Anterior cingulate cortex (tissue), 58 donors: ENCODE measurements at places on chromosomes 5 and 9.
A peak's percentile ranks its signal among the peaks of the same experiment; 100 is the strongest.

GRCh38 chr5:141976176-141976575, 7.3 kb downstream of the RNF14 start:
- no peak for DNase-seq

GRCh38 chr5:137665678-137666460, 70.0 kb downstream of the KLHL3 start:
- no peak for DNase-seq

DNA sequence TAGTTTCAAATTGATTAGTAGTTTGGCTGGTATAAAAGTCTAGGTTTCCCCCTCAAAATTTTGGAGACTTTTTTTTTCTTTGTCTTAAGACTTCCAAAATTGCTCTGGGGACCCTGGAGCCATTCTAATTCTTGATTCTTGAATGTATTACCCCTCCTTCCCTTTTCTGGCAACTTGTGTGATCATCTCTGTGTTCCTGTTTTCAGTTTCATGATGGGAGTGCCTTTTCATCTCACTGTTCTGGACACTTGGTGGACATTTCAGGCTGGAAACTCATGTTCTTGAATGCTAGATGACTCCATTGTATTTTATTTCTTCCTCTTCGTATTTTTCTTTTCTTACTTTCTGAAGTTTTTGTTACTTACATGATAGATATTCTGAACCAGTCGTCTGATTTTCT, 57.3 kb upstream of the LRRC70 start:
- no peak for DNase-seq

GRCh38 chr5:158938200-158938599, 161.5 kb downstream of the EBF1 start:
- no peak for DNase-seq

DNA sequence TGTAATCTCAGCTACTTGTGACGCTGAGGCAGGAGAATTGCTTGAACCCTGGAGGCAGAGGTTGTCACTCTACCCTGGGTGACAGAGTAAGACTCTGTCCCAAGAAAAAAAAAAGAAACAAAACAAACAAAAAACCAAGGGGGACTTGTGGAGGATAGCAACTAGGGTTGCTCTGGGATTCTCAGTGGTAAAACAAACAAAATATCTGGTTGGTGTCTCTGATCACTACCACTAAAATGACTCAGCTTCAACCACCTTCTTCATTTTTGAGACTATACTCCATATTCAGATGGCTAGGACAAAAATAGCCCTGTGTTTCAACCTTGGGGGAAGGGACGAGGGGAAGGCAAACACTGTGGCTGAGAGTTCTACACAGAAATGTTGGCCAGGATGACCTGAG, 110.3 kb downstream of the ARRDC3 start:
- DNase-seq, result no peak

- DNase-seq, result no peak
Observed at GRCh38 chr9:20873240-20873865, 158.1 kb downstream of the HACD4 start.

GRCh38 chr9:134393582-134394280, 67.5 kb downstream of the RXRA start:
- DNase-seq, result no peak

- peak; percentile 63 for DNase-seq
Observed at GRCh38 chr9:117644932-117645636, 59.1 kb upstream of the TLR4 start.

DNA sequence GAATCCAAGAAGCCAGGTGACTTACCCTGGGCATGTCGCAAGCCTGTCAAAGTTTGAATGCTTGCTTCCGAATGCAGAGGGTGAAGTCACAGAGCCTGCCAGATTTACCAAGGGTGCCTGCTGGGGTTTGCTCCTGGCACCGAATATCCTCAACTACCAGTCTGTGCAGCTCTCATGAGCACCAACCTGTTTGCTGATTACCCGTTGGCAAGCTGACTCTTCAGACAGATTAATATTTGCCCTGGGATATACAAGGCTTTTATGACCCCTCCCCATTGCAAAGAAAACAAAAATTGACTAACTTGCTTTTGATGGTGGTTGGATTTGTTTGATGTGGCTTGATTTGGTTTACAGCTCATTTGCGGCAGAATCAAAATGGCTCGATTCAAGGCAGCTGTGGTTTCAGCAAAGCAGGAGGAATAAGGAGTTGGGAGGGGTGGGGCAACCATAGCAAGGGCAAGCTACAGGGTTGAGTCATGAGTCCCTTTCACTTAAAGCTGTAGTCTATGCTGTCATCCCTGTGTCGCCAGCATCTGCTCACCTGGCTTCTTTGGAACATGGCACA, 82.3 kb upstream of the AGXT2 start:
- DNase-seq, result no peak

GRCh38 chr9:106056328-106056727, 362.0 kb downstream of the TMEM38B start:
- DNase-seq, result no peak

- no peak for DNase-seq
Observed at GRCh38 chr5:141441571-141442170, 11.4 kb downstream of the PCDHGA12 start.

DNA sequence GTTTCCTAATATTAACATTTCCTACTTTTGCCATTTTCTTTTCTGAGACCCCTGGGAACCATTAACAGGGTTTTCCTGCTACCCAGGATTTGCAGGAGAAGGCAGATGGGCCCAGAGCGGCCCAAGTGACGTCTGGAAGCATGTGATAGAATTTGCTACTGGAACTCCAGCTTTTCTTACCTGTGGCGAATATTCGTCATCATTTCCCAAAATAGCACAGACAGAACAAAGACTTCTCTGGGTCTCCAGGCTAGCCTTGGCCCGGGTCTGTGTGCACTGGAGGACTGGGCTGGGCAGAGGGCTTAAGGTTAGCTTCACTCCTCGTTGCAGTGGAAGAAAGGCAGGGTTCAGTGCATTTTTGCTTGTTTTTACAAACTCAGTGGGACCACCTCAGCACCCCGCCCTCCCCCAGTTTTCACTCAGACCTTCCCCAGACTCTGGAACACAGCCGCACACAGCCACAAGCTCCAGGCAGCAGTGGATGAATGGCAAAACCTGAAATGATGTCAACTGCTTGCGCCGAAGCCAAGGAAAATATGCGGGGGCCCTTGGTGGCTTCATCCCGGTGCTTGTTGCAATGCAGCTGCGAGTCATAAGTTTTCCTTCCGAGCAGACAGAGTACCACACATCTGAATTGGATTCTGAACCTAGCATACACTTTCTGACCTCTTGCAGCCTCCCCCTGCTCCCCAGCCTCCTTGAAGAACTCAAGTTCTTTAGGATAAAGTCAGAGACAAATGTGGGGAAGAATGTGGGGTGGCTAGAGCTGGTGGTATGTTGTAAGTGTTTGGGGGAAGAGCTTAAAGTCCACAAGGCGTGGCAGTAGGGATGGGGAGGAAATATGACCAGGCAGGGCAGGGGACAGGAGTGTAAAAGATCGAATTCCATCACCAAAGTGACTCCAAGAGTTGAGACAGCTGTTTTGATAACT, 586.0 kb downstream of the CCDC171 start:
- no peak for DNase-seq

DNA sequence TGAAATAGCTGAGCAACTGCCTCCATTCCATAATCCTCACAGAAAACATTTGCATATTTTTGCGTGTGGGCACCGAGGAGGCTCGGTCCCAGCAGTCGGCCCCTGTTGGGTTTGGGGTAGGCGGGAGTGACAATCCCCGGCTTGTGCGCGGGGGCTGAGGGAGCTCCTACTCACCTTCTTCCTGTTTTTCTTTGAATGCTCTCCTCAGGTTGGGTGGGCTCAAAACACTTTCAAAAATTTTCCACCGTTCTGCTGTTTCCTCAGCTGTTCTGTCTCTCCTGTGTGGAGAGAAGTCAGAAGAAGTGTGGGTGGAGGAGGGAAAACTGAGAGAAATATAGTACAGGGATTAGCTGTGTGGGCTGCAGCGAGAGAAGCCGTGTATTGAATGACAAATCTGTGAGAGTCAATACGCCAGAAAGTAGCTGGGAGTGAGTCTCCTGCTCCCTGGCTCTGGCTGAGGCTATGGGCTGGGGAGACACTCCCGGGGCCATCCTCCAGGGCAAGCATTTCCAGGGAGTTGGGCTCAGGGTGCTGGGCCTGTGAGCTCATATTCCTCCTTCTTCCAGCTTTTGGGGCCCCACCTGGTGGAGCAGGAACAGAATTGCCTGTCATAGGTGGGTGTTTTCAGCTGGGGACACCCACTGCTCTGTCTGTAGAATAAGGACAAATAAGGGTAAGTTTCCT, 84.7 kb downstream of the CMYA5 start:
- DNase-seq, result no peak

DNA sequence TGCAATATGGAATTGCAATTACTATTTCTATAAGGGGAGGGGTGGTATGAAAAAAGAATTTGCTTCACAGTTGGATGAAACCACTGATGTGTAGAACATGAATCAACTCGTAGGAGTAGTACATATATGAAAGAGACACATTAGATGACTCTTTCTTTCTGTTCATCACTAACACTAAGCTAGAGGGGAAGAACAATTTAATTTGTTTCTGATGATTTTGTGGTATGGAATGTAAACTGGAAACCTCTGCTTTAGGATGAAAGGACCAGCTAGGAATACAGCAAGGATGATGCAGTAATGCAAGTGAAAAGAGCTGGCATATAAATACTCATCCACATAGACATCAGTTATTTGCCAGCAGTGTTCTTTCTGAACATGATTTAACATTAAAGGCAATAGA, 113.4 kb downstream of the PAPPA start:
- no peak for DNase-seq

- DNase-seq, result no peak
Observed at GRCh38 chr9:88684046-88684445, 149.1 kb downstream of the NXNL2 start.

DNA sequence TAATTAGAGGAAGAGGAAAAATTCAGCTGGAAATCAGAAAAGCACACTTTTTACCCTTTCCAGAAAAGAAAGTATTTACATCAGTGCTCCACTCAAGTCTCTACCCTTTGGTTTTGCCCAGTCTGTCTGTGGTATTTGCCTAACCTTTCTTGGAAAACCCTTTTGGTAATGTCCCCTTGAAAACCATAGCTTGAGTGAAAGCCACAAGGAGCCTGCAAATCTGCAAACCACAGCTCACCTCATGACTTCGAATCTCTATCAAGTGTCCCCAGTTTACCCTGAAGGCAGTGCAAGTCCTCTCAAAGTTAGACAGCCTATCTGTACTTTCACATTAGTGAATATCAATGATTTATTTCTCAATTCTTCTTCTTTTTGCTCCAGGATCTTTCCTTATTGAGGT, 162.1 kb upstream of the TSLP start:
- no peak for DNase-seq

DNA sequence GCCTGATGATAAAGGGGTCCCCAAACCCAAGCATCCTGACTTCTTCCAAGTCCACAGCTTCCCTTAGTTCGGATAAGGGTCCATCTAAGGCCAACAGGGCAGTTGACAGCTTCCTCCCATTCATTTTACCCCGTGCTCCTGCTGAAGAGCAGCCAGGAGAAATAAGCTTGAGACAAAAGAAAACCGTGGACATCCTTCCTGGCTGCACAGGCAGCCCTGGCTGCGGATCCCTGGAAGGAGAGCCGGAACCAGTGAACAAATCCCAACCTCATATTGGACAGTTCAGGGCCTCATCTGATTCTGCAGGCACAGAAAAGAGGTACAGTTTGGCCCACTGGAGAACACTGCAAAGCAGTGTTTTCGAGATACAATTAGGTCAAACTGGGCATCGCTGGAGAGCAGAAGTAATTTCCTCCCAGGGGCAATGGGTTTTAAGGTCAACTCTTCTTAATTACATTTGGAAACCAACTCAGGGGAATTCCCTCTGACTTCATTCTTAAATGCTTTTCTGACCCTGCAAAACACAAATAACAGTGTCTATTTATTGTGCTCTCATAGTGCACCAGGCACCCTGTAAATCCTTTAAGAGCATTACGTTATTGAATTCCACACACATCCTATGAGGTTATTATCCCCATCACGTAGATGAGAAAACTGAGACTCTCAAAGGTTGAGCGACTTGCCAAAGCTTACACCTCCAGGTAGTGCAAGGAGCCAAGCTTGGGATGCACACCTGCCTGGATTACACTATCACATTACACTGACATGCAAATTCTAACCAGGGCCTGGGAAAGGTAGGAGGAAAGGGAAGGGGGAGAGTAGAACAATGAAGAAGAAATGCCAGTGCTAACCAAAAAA, 21.2 kb downstream of the ADAM19 start:
- no peak for DNase-seq

- no peak for DNase-seq
Observed at GRCh38 chr5:124740991-124741583, 5.4 kb downstream of the ZNF608 start.

DNA sequence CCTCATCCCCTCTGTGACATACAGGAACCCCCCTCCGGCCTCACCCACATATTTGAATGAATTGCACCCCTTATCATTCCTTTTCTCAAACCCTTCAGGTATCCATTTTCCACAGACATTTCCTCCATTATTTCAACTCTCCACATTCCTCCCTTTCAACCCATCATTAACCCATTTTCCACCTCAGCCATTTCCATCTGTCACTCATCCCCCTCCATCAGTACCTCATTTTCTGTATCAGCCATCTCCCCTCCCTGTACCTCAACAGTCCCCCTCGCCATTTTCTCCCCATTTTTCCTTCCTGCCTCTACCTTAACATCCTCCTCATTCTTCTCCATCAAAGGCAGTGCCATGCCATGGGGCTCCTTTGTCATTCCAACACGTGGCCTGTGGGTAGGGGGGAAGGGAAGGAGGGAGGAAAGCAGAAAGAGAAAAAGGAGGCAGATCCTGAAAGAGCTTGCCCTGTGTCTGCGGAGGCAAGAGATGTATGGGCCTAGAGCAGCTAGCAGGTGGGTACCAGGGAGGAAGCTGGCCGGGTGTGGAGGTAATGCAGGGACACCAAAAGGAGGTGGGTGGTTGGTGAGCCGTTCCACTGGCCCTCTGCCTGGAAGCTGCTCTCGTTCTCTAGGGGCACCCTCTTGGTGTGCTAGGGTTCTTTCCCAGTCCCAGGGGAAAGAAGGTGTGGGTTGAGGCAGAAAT, 1.5 kb downstream of the DNAJB5 start:
- no peak for DNase-seq

GRCh38 chr5:19314840-19315239, 673.2 kb downstream of the CDH18 start:
- no peak for DNase-seq

DNA sequence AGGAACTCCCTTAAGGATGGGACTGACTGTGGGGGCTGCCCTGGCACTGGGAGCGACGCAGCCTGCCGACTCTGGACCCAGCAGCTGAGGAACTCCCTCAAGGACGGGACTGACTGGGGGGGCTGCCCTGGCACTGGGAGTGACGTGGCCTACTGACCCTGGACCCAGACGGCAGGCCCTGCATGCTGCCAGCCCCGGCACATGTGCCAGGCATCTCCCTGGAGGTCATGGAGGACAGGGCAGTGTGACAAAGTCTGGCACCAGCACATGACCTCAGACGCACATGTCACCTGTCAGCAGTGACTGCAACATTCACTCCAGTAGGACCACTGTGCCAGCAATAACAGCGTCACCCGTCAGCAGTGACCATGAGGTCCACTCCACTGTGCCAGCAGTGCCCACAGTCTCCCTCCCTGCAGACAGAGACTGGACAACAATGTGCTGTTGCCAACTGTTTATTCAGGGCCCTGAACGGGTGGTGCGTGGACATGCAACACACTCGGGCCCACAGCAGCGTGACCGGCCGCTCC, 4.5 kb downstream of the FBXW5 start:
- DNase-seq, result peak; percentile 87
